ENCODE measurements at places on chromosomes 6 and 20. TPM values are rescaled to one million over a fixed set of nuclear protein-coding genes. Genes with fewer than 3 reads are reported as not detected.

Gene ZNF334
- total RNA-seq: not detected

Gene CRISP2
- total RNA-seq: not detected

Gene PKHD1
- not detected for total RNA-seq

Gene PPP1R3D
- 2.4 TPM for total RNA-seq

Gene ZBTB9
- total RNA-seq: 12.5 TPM

Gene MYCT1
- not detected for total RNA-seq

Gene DEFB124
- not detected for total RNA-seq

All from A549 treated with Mapracorat at 1 μM for 4 hours (cell line).